ENCODE measurements at places on chromosomes 7 and 10.

DNA sequence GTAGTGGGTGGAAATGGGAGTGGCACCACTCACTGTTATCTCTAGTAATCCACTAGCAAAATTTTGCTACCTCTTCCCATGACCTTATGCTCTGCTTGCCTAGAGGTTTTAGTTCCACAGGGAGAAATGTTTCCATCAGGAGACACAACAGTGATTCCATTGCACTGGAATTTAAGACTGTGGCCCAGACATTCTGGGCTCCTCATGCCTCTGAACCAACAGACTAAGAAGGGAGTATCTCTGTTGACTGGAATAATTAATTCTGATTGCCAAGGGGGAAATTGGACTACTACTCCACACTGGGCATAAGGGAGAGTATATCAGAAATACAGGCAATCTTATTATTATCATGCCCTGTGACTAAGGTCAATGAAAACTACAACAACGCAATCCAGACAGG is 16.2 kb upstream of the BRAF start:
- DNase-seq = no peak

- DNase-seq = no peak
Measured at GRCh38 chr10:10438335-10439100, 579.2 kb upstream of the CELF2 start.

- DNase-seq = no peak
Measured at GRCh38 chr7:140593672-140593982, 47.0 kb downstream of the DENND2A start.

GRCh38 chr10:30422981-30423654 is 10.9 kb upstream of the MAP3K8 start:
- no peak for DNase-seq

- DNase-seq = no peak
Measured at GRCh38 chr7:98862716-98863420, 6.9 kb downstream of the TMEM130 start.

GRCh38 chr7:18844735-18845134 is 272.7 kb downstream of the TWIST1 start:
- DNase-seq = no peak

GRCh38 chr10:120961795-120962755 is 110.9 kb downstream of the WDR11 start:
- DNase-seq = no peak

DNA sequence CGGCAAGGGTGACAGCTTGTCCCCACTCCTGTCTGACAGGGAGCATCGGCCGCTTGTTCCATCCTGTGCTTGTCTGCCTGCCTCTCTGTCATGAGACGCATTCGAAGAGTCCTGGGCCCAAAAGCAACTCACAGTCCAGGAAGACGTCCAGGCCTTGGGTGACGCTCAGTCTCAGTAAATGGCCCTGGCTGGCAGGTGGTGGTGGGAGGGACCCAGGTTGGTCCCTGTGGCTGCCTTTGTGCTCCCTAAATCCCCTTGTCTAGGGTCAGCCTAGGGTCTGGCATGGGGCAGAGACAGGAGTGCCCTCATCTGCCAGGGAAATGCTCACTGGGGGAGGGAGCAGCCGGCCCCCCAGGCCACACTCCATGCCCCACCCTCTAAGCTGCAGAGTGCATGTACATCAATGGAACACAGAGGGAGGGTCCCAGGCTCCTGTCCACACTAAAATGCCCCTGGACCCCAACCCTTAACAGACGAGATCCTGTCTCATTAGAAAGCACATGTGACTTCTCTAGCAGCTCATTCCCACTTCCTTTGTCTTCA is 295.2 kb upstream of the ZNF32 start:
- no peak for DNase-seq

- no peak for DNase-seq
Measured at GRCh38 chr10:117964536-117964935, 82.2 kb downstream of the RAB11FIP2 start.

GRCh38 chr7:131338173-131338572 is 10.5 kb downstream of the MKLN1 start:
- DNase-seq = no peak

GRCh38 chr10:99497343-99498025 is 35.3 kb upstream of the NKX2-3 start:
- DNase-seq = no peak

DNA sequence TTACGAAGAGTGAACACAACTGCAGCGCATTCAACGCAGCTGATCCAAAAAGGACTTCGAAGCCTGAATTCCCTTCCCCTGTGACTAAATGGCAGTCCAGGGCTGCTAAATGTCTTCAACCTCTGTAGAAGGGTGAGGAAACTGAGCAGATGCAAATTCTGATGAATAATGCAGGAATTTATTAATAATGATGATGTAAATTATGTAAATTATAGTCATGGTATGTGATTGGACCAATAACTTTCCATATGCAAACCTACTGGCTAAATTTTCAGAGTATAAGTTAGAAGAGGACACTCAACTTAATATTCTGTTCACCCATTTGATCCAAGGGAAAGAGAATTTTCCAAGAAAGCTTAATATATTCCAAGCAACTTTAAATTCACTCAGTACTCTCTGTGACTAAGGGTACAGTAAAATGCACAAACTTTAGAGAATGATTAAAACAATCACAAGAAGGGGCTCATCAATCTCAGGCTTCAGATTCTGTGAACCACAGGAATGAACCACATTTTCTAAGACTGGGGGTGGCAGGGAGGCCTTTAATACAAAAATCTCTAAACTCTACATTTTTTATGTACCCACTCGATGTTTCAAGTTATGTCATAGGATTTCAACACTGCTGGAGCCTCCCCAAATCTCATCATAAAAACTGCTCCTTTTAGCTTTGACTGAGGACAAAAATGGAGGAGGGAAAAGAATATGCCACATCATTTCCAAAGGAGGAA is 3.5 kb downstream of the FGFR2 start:
- DNase-seq = no peak

- no peak for DNase-seq
Measured at GRCh38 chr10:79416578-79417255, 28.7 kb downstream of the ZCCHC24 start.

DNA sequence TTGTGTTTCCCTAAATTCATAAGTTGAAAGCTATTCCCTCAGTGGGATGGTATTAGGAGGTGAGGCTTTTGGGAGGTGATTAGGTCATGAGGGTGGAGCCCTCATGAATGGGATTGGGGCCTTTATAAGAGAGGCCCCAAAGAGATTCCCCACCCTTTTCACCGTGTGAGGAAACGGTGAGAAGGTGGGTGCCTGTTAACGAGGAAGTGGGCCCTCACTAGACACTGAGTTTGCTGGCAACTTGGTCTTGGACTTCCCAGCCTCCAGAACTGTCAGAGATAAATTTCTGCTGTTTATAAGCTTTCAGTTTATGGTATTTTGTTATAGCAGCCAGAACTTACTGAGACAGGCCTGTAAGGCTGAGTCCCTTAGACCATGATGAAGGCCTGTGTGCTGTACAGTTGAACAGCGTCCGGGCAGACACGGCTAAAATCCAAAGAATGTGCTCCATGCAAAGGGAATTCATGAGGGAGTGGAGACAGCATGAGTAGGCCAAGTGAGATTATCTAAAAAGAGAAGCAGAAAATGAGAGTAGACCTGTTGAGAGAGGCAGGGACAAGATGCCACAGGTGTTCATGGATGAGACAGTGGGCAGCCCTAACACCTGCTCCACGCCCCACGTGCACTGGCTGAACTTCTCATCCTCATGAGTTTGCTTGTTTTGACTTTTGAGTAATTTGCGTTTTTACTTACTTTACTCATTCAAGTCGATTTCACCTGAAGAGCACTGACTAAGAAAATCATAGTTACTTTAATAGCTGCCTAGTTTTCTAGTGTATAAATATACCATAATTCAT is 66.9 kb upstream of the SFMBT2 start:
- no peak for DNase-seq

- DNase-seq = no peak
Measured at GRCh38 chr10:1102831-1103230, 46.6 kb downstream of the WDR37 start.

DNA sequence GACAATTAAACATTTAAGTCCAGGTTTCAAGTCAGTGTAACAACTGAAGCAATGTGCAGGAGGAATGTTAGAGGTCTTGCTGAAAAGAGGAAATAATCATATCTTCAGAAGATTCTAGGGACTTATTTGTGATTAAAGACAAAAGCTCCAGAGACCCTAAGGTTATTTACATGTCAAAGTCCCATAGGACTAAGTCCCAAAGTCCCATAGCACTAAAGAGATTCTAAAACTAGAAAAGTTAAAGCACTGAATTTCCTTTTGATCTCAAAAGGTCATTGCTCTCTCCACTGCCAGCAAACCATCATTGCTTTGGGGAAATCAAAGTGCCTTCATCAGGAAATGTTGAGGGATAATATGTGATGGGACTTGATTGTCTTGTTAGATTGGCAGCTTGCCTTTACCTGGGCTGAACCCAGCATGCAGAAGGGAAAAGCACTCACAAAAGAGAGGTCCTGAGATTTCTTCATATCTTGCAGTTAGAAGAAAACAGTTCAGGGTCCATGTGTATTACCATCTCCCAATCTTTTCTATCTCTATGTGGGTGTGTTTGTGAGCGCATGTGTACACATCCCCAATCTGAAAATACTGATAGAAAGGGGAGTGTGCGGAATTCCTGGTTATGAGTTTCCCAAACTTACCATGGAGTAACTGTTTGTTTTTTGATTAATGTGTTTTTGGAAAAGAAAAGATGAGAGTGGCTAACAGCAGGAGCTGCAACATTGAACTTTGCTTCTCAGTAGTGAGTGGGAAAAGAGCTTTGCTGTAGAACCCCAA is 21.8 kb downstream of the NUDT13 start:
- DNase-seq = no peak

GRCh38 chr10:111007486-111007885 is 69.3 kb upstream of the ADRA2A start:
- DNase-seq = no peak

GRCh38 chr10:107409522-107409921 is 245.0 kb upstream of the SORCS1 start:
- no peak for DNase-seq

DNA sequence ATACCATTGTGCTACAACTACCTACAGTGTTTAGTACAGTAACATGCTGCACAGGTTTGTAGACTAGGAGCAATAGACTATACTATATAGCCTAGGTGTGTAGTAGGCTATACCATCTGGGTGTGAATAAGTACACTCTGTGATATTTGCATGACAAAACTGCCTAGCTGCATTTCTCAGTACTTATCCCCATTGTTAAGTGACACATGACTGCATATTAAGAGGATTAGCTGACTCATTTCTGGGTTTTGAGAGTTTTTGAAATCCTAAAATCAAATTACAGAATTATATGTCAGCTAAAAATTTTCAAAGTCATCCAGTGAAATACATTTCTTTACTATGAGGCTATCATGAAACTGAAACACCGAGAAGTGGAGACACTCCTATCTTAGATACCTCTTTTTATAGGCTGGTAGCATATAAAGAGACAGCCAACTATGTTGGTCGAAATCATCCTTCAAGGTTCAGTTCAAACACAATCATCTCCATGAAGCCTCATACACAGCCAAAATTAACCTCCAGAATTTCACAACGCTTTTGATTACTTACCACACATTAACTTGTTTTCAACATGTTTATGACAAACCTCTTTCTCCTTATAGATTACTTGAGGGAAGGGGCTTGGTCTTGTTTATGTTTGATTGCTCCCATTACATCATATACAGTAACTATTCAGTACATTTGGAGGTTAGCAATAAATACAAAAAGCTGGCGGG is 89.8 kb upstream of the ANK3 start:
- DNase-seq = no peak

GRCh38 chr7:112072541-112073245 is 133.5 kb downstream of the DOCK4 start:
- DNase-seq = no peak

DNA sequence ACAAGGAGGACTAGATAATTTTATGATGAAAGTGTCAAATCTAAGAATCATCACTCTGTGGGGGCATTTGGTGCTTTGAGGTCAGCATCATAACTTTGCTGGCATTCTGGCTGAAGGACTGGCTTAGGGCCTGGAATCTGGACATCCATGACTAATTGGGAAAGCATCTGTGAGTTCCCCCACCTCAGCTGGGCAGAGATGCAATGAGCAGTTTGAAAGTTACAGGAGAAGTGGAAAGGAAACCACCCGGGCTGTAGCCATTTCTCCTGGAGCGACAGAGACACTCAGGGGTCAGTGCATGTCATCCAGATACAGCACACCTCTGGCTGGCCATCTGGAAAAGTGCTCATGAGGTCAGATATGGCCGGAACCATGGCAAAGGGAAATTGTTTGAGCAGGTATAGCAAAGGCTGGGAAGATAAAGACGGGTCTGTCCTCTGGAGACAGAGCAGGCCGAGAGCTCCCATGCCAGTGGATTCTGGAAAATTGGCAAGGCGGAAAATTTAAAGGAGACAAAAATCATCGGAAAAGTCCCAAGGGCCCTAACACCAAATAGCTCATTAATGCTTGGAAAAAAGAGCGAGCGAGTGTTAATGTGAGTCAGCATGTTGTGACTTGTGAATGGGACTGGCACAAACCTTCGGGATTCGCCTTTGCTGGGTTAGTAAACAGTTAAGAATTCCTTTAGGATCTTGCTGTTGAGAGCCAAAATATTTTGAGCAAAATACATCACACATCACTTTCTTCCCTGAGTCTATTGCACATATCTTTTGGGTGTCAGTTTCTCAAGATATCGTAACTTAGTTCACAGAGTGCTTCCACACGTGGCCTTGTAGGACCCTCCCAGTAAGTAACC is 188.4 kb upstream of the AGK start:
- no peak for DNase-seq

GRCh38 chr10:105681051-105681450 is 1040.0 kb downstream of the SORCS3 start:
- no peak for DNase-seq

DNA sequence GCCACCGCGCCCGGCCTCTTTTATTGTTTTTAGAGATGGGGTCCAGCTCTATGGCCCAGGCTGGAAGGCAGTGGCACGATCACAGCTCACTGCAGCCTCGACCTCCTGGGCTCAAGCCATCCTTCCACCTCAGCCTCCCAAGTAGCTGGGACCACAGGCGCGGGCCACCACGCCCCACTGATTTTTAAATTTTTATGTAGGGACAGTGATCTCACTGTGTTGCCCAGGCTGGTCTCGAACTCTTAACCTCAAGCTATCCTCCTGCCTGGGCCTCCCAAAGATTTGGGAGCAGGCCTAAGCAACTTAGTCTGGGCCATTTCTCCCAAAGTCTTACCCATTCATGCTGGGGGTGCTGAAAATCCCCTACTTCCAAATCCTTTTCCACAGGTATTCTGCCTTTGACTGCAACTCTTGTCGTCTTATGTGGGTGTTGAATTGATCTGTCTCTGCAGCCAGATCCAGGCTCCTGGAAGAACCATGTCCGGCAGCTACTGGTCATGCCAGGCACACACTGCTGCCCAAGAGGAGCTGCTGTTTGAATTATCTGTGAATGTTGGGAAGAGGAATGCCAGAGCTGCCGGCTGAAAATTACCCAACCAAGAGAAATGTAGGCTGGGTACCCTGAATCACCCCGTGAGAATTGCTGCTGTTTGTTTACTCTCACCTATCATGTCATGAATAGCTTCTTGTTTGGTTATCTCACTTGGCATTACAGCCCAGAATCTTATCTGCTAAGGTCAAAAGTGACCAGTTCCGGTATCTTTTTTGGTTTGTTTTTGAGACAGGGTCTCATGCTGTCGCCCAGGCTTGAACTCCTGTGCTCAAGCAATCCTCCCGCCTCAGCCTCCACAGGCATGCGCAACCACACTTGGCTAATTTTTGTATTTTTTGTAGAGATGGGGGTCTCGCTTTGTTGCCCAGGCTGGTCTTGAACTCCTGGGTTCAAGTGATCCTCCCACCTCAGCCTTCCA is 1.1 kb downstream of the ZDHHC4 start:
- no peak for DNase-seq

Measured in activated naive CD4-positive, alpha-beta T cell treated with Interleukin-2 at 50 U/mL for 16 hours (primary cell).